ENCODE measurements at places on chromosomes 16 and 17. TPM values are rescaled to one million over a fixed set of nuclear protein-coding genes. Genes with fewer than 3 reads are reported as not detected.

The CES5A gene
- 0.16 TPM for total RNA-seq

The HS3ST4 gene
- total RNA-seq, result 12.5 TPM

The PRKCB gene
- total RNA-seq, result 59.0 TPM

The CDH13 gene
- 27.3 TPM for total RNA-seq

The C16orf96 gene
- total RNA-seq, result not detected

The PRAC1 gene
- not detected for total RNA-seq

The FOXL1 gene
- 0.47 TPM for total RNA-seq

The KRTAP9-2 gene
- total RNA-seq, result not detected

DNA sequence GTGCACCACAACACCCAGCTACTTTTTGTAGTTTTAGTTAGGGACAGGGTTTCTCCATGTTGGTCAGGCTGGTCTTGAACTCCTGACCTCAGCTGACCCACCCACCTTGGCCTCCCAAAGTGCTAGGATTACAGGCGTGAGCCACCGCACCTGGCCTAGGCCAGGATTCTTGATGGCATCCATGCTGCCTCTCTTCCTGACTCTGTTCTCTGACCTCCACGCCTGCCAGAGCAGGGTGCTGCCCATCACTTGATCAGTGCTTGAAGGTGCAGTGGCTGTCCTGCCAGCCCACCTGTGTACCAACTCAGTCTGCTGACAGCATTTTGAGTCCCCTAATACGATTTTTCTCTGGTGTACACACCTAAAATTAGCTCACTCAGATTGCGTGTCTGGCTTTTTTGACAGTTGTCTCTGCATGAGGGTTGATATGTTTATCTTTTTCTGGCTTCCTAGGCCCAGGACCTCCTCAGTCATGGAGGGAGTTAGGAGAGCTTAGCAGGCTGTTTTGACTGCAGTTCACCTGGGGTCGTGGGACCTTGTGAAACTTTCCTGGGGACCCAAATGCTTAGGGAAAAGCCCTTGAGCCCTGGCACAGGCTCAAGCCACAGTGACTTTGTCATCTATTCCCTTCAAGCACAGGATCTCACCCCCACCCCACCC lies 5.9 kb downstream of the HAS3 start:
- DNase-seq, result no peak

- no peak for DNase-seq
Measured at GRCh38 chr16:64090327-64090726, 1031.5 kb downstream of the CDH11 start.

- no peak for DNase-seq
Measured at GRCh38 chr17:62745806-62746205, 62.3 kb downstream of the MARCHF10 start.

DNA sequence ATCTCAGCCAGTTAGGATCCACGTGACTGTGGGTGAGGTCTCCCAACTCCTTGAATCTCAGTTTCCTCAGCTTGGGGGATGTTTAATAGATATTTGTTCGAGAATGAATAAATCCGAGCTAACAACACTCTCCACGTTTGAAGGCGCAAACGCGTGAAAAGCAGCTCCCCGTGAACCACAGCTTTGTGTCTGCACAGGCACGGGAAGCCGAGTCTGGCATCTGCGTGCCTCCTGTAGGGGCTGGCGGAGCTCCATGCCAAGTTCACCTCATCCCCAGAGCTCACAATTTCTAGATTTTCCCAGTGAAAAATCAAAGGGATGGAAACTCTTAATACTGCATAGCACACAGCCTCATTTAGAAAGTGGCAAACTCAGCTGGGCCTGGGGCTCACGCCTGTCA lies 14.3 kb downstream of the SGSH start:
- DNase-seq, result no peak

DNA sequence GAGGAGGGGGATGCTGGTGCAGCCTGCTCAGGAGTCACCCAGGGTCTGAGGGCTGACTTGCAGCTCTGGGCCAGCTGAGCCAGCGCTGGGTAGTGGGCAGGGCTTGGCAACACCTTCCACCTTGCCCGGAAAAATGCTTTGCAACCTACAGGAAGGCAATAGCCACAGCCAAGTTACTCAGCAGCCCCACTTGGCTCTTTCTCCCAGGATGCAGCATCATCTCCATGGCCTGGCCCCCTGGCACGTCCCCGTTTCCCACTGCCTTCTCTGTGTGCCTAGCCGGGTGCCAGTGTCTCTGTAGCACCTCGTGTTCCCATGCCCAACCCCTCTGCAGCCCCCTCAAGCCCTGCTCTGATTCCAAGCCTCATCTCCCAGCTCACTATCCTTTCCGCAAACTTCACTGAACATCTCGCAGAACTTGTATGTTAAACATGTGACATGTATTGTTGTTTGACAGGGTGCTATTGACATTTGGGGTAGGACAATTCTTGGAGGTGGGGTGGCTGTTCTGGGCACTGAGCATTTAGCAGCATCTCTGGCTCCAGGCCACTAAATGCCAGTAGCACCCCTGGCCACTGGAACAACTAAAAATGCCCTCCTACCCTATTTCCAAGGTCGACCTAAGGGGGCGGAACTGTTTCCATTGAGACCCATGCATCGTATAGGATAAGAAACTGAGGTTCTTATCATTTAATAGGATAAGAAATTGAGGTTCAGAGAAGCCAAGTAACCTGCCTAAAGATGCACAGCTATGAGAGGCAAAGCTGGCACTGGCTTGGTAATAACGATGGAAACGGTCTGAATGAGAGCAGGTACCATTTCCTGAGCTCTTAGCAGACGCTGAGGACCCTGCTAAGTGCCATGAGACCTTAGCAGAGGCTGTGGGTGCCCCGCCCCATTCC lies 12.2 kb downstream of the DEXI start:
- no peak for DNase-seq

DNA sequence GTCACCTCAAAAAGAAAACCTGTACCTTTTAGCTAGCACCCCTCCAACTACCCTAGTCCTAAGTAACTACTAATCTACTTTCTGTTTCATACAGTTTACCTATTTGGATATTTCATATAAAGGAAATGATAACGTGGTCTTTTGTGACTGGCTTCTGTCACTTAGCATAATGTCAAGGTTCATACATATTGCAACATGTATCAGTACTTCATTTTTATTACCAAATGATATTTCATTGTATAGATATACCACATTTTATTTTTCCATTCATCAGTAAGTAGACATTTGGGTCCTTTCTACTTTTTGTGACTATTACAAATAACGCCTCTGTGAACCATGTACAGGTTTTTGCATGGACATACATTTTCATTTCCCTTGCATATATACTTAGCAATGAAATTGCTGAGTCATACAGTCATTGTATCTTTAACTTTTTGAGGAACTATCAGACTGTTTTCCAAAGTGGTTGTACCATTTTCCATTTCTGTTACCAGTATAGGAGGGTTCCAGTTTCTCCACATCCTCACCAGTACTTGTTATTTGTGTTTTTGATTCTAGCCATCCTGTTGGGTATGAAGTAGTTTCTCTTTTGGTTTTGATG lies 23.7 kb downstream of the MOSMO start:
- DNase-seq, result no peak

DNA sequence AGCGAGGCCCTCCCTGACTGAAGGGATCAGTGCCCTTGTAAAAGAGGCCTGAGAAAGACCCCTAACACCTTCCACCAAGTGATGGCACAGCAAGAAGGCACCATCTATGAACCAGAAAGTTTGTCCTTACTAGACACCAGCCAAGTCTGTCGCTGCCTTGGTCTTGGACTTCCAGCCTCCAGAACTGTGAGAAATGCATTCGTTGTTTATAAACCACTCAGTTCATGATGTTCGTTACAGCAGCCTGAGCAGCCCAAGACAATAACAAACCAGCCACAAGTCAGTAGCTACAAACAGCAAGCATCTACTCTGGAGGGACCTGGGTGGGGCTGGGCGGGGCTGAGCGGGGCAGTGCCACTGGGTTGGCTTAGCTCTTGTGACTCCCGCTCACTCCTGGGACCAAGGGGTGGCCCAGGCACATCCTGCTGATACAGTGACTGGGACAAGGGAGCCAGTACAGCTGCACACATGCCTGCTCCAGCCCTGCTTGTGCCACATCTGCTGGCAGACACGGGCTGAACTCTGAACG lies 234.9 kb downstream of the IRF8 start:
- no peak for DNase-seq

GRCh38 chr16:64102654-64103053 lies 1019.2 kb downstream of the CDH11 start:
- no peak for DNase-seq

- DNase-seq, result no peak
Measured at GRCh38 chr17:29066606-29067005, 23.7 kb downstream of the PIPOX start.

- no peak for DNase-seq
Measured at GRCh38 chr17:17112628-17113200, 70.5 kb downstream of the MPRIP start.
